ENCODE measurements at places on chromosomes 2 and 18.
A peak's percentile ranks its signal among the peaks of the same experiment; 100 is the strongest.

DNA sequence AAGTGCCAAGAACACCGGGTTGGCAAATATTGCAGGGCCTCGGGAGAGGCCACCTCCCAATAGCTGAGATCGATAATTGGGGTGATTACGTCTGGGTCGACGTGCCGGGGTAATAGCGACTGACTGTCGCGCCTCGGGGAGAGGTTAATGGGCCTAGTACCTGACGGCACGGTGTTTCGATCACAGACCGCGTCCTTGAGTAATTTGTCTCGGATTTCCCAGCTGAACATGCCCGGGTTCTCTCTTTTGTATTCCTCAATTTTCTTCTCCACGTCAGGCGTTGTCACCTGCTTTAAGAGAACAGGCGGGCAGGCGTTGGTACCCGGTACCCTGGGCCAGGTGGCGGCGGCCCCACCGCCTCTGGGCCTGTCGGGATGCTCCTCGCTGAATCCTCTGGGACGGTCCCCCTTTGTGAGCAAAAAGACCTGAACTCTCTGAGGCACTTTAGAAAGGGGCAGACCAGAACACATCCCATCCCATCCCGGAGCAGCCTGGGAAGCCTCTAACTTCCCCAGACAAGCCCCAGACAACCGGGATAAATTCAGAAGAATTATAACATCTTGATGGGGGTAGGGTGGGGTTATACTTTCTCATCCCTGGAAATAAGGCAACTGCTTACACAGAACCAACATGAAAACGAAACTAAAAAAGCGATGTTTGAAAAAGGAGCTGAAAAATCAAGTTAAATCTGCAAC, 3.3 kb downstream of the PAX3 start:
- no peak for DNase-seq

- DNase-seq: no peak
Observed at GRCh38 chr18:67385455-67385854, 131.1 kb downstream of the DSEL start.

GRCh38 chr2:136021406-136021805, 36.0 kb upstream of the DARS1 start:
- DNase-seq: no peak

- DNase-seq: peak; percentile 40
Observed at GRCh38 chr18:52694804-52695203, 354.8 kb downstream of the DCC start.
